ENCODE measurements at places on chromosomes 5 and 9.

GRCh38 chr5:61397238-61397637, 65.2 kb downstream of the ZSWIM6 start:
- DNase-seq = peak; percentile 18

DNA sequence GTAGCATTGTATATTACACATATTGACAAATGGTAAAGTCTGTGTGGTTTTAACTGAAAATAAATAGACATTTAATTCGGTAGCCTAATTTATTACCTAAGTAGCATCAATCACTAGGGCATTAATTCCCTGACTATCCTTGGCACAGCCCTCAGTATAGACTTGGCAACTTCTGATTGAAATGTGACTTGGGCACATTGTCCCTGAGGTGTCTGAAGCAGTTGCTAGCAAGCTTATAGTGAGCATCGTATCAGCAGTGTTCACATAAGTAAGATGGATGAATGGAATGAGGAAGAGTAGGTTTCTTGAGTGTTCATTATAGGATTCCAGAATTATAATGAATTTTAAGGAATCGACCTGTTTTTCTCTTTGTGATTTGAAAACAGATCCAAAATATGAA, 16.1 kb downstream of the LURAP1L start:
- no peak for DNase-seq

DNA sequence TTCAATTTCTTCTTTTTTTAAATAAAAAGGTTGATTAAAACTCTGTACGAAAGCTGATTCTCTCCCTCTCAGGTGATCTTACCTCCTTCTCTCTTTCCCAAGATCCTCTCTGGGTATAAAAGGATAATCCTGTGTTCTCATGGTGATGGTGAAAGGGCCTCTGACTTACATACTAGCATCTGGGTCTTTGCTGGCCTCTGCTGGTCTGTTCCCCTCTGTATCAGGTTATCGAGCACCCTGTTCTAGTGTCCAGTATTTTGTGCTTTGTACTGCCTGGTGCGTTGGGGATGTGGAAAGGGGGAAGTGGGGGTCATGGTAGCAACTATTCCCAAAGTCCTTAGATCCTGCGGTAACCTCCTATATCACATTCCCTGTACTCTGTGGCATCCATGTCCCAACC, 328.9 kb downstream of the NR2F1-AS1 start:
- no peak for DNase-seq

- no peak for DNase-seq
Measured at GRCh38 chr5:78636682-78637081, 11.9 kb downstream of the LHFPL2 start.

Data from Daoy (cell line).